ENCODE measurements at places on chromosomes 5 and 9. TPM values are rescaled to one million over a fixed set of nuclear protein-coding genes. Genes with fewer than 3 reads are reported as not detected.

The PIP5KL1 gene
- 0.31 TPM for polyA plus RNA-seq

The MARCOL gene
- not detected for polyA plus RNA-seq

The ZSWIM6 gene
- 33.5 TPM for polyA plus RNA-seq

The FOXD4L5 gene
- polyA plus RNA-seq = not detected

The DBN1 gene
- polyA plus RNA-seq = 1.6 TPM

The SV2C gene
- 0.01 TPM for polyA plus RNA-seq

The CXCL14 gene
- not detected for polyA plus RNA-seq

The TRIM32 gene
- 1.4 TPM for polyA plus RNA-seq

The LRRC19 gene
- polyA plus RNA-seq = not detected

The CER1 gene
- not detected for polyA plus RNA-seq

The GABRA1 gene
- polyA plus RNA-seq = not detected

The PTPA gene
- 11.7 TPM for polyA plus RNA-seq

The PITX1 gene
- not detected for polyA plus RNA-seq

The OBP2B gene
- not detected for polyA plus RNA-seq

The S100Z gene
- 13.4 TPM for polyA plus RNA-seq

The GHR gene
- not detected for polyA plus RNA-seq

The SPATA9 gene
- not detected for polyA plus RNA-seq

The LRRC14B gene
- not detected for polyA plus RNA-seq

The SLC45A2 gene
- polyA plus RNA-seq = not detected

The SLC27A6 gene
- polyA plus RNA-seq = not detected

The PCDHGB7 gene
- not detected for polyA plus RNA-seq

The IL17B gene
- polyA plus RNA-seq = not detected

The EGFL7 gene
- 2.2 TPM for polyA plus RNA-seq

The RASGRF2 gene
- polyA plus RNA-seq = not detected

The COX7C gene
- 342 TPM for polyA plus RNA-seq

The CDKN2B-AS1 gene
- 0.35 TPM for polyA plus RNA-seq

The ITGA1 gene
- polyA plus RNA-seq = 0.33 TPM

The TLX3 gene
- not detected for polyA plus RNA-seq

The PCDHGA3 gene
- not detected for polyA plus RNA-seq
